ENCODE measurements at places on chromosomes 5 and 9.

DNA sequence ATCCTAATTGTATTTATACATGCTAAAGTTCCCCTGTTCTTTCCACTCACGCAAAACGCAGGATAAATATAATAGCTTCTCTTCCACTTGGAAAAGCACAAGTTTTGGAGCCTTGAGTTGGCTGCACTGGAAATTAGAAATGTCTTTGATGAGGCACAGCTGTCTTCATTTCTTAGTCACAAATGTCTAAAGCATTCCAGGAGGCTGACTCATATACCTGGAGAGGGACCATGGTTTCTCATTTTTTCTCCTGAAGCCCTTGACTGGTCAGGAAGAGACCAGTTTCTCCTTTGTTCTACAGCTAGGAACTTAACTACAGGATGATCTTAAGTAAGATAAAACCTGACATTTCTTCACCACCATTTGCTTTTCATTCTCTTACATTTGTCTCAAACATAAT lies 16.2 kb downstream of the MTX3 start:
- DNase-seq: peak; percentile 25

- no peak for DNase-seq
Observed at GRCh38 chr9:134612715-134613114, 28.9 kb upstream of the COL5A1 start.

GRCh38 chr5:176676361-176676824 lies 29.1 kb downstream of the TSPAN17 start:
- DNase-seq: no peak

DNA sequence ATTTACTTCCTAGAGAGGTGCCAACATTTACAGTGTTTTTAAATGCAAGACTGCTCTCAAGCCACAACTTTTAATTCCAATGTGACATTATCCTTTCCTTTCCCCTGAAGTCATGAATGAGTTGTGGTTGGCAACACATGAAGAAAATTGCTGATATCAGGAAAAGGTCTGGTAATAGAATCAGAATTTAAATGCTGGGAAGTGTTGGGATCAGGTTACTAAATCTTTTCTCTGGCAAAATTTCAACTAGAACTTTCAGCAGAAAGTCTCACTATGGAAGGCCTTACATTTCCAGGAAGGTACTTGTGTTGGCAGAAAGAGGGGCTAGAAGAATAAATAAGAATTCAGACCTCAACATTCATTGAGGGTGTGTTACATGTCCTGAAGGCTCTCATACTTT lies 10.6 kb upstream of the SLC44A1 start:
- DNase-seq: no peak
